ENCODE measurements at places on chromosomes 16 and 17.

DNA sequence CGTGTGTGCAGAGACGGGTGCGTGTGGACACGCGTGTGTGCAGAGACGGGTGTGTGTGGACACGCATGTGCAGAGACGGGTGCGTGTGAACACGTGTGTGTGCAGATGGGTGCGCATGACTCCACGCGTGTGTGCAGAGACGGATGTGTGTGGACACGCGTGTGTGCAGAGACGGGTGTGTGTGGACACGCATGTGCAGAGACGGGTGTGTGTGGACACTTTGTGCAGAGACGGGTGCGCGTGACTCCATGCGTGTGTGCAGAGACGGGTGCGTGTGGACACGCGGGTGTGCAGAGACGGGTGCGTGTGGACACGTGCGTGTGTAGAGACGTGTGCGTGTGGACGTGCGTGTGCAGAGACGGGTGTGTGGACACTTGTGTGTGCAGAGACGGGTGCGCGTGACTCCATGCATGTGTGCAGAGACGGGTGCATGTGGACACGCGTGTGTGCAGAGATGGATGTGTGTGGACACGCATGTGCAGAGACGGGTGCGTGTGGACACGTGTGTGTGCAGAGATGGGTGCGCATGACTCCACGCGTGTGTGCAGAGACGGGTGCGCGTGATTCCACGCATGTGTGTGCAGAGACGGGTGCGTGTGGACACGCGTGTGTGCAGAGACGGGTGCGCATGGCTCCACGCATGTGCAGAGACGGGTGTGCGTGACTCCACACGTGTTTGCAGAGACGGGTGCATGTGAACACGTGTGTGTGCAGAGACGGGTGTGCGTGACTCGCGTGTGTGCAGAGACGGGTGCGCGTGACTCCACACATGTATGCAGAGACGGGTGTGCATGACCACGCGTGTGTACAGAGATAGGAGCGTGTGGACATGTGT is 1.6 kb upstream of the CD7 start:
- DNase-seq = no peak

- no peak for DNase-seq
Measured at GRCh38 chr17:63096426-63096825, 130.4 kb downstream of the TANC2 start.

- no peak for DNase-seq
Measured at GRCh38 chr16:85525420-85526184, 87.5 kb upstream of the GSE1 start.

- no peak for DNase-seq
Measured at GRCh38 chr17:78853926-78854394, 13.3 kb upstream of the USP36 start.

DNA sequence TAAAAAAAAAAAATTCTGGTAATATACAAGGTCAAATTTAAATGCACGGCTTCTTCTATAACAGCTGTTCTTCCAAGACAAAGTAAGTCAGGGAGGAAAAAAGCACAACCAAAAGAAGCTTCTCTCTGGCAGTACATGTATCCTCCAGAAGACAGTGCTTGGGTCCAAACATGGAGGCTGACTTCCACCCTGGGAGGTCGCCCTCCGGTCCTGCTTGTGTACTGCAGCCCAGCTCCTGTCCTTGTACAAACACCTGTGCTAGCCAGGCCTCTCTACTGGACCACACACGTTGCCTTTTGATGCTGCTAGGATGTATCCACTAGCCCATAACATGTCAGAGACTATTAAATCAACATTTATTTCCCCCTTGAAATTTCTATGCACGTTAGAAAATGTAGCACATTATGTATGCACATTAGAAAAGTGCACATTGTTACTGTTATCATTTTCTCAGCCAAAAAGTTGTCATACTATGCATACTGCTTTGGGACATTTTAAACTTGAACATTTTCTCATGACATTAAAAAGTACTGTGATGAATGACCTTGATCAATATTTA is 21.9 kb downstream of the TEKT3 start:
- no peak for DNase-seq

DNA sequence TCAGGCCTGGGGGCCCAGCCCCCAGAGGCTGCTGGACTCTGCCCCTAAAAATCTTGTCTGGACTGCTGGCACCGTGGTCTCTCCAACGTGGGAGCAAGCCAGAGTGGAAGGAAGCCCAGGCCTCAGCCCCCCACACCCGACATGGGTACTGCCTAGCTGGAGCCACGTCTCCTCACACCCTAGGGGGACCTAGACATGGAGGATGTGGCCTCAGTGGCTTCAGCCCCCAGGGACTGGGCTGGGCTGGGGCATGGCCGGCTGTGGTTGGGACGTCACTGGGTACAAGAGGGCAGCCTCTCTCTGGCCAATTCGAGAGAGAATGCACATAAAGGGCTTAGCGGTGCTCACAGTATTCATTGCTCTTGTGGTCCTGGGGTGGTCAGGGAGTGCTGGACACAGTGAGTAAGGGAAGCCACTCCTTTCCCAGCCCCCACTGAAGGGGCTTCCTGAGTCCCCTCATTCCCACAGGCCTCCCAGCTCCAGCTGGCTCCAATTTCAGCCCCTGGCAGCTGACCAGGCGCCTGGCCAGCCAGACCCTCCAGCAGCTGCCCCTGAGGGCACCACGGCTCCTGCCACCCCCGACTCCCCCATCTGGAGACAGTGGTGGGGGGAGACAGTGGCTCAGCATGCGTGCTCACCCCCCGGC is 1.1 kb downstream of the CDH15 start:
- DNase-seq = no peak

GRCh38 chr17:80968602-80969029 is 23.0 kb upstream of the CHMP6 start:
- DNase-seq = no peak

DNA sequence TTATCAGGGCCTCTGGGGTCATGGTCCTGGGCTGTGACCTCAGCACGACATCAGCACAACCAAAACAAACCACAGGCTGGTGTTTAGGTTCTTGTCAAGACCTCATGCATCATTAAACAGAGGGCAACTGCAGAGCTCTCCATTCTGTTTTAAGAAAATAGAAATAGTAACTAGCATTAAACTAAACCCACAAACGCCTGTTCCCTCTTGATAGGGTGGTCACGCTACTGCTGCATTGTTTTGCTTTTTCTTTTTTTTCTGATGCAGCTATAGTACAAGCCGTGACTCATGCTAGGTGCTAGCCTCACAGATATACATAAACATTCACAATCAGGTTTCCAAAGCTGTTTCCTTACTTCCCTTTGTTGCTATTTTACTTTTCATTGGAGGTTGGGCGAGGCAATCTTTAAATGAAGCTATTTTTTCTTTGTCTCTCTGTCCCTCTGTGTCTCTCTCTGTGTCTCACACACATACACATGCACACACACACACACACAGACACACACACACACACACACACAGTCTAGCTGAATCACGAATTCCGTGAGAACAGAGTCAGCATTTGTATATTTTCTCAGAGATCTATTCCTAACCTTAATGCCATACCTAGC is 310.3 kb downstream of the CDH13 start:
- no peak for DNase-seq

GRCh38 chr17:1180958-1181752 is 1.4 kb upstream of the ABR start:
- no peak for DNase-seq

- DNase-seq = no peak
Measured at GRCh38 chr16:19745286-19746010, 27.4 kb downstream of the IQCK start.

- no peak for DNase-seq
Measured at GRCh38 chr16:2429771-2430663, 770 bp downstream of the CCNF start.

GRCh38 chr16:53093162-53093744 is 38.5 kb downstream of the CHD9 start:
- no peak for DNase-seq

DNA sequence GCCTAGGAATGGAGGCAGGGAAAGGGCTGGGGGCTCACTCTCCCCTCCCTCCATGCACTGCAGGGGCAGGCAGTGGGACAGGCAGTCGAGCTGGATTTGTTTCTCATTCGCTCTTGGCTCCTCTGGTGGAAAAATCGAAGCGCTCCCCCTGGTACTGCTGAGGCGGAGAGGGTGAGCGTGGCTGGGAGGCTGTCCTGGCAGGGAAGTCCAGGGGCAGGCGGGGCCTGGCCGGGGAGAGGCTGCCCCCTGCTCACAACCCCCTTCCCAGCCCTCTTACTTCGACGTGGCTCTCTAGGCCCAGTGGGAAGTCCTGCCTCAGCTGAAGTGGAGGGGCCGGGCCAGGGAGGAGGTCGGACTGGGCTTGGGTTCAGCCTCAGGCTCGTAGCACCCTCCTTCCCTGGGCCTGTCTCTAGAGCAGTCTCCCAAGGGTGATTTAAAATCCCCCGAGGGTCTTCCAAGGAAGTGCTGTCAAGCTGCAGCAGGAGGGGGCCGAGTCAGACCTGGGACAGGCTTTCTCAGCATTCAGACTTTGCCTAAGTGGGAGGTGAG is 16.5 kb upstream of the TMEM92 start:
- no peak for DNase-seq

DNA sequence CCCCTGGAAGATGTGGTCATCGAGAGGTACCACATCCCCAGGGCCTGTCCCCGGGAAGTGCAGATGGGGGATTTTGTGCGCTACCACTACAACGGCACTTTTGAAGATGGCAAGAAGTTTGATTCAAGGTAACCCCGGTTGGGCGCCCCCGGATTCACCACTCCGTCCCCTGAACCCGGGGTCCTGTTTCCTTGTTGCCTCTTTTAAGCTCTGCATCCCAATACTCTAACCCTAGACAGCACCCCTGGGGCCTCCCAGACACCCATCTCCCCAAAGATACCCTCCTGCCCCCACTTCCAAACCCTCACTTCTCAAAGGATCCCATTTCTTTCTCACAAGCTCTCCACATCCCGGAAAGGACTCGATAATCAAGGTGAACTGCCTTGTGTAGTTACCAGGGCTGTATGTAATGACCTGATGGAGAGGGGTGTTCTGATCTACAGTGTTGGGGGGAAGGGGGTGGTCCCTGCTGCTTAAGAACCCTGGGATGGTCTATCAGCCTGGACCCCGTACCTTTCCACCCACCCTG is 412 bp downstream of the FKBP10 start:
- DNase-seq = no peak

GRCh38 chr16:65731833-65732232 is 610.0 kb upstream of the CDH11 start:
- DNase-seq = no peak

DNA sequence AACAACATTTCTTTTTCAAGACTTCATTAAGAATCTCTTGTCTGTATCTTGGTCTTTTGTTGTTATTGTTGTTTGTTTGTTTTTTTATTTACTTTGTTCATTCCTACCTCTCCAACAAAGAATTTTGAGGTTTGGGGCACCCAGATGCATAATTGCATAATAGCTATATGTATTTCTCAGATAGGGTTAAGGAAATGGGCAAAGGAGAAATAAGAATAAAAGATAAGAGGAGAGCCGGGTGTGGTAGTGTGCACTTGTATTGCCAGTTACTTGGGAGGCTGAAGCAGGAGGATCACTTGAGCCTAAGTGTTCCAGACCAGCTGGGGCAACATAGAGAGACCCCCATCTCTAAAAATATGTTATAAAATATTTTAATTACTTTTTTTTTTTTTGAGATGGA is 30.5 kb downstream of the CDH1 start:
- DNase-seq = no peak

- DNase-seq = no peak
Measured at GRCh38 chr17:37037590-37038155, 88.9 kb downstream of the AATF start.

DNA sequence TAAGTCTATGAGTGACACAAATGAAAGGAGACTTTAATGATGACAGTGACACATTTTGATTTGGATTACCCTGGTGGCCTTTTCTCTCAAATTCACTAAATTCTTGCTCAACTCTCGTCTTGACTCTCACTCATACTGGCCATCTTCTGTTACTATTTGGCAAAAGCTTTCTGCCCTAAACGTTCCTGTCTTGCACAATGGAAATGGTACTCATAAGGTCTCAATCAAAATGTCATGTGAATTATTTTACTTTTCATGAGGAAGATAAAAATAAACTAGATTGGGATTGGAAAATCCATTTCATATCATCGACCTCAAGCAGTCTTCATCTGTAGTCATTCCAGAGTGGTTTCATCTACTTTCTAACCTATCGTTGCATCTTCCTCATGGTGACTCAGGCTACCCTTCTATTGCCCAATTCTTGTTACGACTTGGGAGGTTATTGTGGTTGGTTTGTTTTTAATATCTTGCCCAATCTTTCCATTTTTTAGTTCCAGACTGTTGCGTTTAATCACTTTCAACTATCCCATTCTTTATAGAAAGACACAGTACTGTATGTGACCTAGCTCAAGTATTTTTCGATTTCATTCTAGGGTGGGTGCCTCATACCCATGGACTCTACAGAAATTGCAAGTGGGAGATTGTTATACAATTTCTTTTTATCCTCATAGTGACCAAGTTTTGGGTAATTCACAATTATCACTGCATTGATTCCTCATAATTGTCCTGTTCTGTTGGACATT is 317.2 kb upstream of the KCNJ16 start:
- no peak for DNase-seq

DNA sequence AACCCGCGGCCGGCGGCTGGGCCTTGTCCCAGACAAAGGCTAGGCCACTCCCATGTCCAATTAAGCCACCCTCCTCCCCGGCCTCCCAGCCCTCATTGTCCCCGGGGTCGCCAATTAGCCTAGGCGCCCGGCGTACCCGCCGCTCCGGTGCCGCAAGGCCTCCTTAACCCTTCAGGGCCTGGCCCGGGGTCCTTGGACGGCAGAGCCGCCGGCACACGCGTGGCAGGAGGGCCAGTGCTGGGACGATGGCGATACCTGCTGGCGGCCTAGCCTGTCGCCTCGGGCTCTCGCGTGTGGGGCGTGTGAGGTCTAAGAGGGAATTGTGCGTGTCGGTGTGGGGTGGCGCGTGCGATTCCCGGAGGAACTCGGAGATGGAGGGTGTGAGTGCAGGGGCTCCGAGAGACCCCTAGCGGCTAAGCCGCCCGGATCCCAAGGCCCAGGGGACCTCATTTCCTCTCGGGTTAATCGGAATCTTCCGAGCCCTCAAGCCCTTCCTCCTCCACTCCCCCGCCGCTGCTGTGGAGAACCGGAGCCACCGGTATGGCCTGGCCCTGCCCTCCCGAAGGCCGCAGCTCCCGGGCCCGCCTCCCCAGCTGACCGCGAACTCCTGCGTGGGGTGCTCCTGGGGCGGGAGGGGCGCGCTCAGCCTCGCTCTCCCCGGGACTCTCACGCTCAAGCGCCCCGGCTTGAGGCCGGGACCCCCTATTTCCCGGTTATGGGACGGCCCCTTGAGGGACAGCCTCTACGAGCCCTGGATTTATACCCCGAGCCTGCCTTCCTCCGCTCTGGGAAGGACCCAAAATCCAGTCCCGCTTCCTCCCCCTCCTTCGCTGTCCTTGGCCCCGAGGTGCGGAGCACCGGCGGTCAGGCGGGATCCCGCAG is 11.9 kb downstream of the TBX2 start:
- DNase-seq = no peak

GRCh38 chr16:57409065-57409464 is 4.5 kb downstream of the CCL17 start:
- DNase-seq = no peak

- DNase-seq = no peak
Measured at GRCh38 chr17:28363186-28363585, 1.8 kb downstream of the SEBOX start.

GRCh38 chr17:61402978-61403800 is 3.5 kb downstream of the TBX2 start:
- no peak for DNase-seq

GRCh38 chr17:10748531-10749181 is 18.8 kb upstream of the TMEM220 start:
- no peak for DNase-seq

GRCh38 chr17:80585890-80586845 is 41.5 kb downstream of the RPTOR start:
- no peak for DNase-seq

- peak; percentile 75 for DNase-seq
Measured at GRCh38 chr16:58511933-58512815, 3.1 kb upstream of the SETD6 start.
